Suprapubic skin (tissue), 4 donors: ENCODE measurements at places on chromosomes 12 and 14.

- DNase-seq, result peak; percentile 59
Observed at GRCh38 chr12:109518820-109519665, 41.6 kb downstream of the UBE3B start.

GRCh38 chr14:21408147-21408546 lies 24.3 kb upstream of the SUPT16H start:
- no peak for DNase-seq

GRCh38 chr12:981961-982360 lies 9.1 kb upstream of the ERC1 start:
- no peak for DNase-seq

DNA sequence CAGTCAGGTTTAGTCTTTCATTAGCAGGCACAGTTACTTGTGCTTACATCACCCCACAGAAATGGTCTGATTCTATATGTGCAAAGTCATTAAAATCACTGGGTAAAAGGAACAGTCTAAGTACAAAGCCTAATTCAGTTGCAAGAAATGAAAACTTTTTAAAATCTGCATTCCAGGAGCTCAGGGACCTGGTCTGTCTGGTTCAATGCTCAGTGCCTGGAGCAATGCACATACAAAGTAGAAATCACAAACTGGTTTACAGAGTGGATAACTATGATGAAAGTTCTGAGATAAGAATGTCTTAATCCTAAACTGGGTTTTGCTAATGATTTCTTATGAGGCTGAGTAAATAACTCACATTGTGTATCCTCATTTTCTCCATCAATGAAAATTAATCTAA lies 28.7 kb downstream of the LMNTD1 start:
- DNase-seq, result no peak

- DNase-seq, result peak; percentile 67
Observed at GRCh38 chr12:93954166-93955112, 193.9 kb upstream of the PLXNC1 start.

GRCh38 chr12:19482551-19483109 lies 43.3 kb downstream of the AEBP2 start:
- no peak for DNase-seq

- peak; percentile 71 for DNase-seq
Observed at GRCh38 chr12:2792671-2793500, 1.9 kb upstream of the FKBP4 start.

- no peak for DNase-seq
Observed at GRCh38 chr12:33514893-33515292, 75.3 kb upstream of the SYT10 start.
